ENCODE measurements at places on chromosomes 3 and 15.

GRCh38 chr3:15766406-15766805 lies 31.4 kb downstream of the ANKRD28 start:
- no peak for DNase-seq

DNA sequence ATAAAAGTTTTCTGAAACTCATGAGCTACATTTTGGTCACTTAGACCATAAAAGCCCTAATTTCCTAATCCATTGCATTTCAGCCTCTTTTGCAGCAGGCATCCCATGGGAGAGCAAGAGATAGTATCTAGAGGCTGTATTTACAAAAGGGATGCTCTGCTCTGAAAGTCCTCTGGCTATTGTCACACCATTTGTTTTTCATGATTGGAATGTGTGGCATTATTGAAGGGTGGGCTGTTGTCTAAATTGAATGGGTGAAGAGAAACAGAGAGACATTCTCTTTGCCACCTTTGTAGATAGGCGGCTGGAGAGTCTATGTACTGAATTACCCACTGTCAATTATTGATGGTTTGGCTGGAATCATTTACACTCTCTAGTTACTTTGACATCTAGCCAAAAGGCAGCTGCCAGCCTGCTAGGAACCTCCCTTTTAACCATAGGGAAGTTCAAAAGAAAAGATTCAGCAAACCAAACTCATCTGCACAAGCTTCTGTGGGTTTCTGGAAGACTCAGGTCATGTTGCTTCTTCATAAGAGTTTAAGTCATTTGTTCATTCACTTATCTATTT lies 89.8 kb upstream of the RARB start:
- DNase-seq: peak; percentile 68

DNA sequence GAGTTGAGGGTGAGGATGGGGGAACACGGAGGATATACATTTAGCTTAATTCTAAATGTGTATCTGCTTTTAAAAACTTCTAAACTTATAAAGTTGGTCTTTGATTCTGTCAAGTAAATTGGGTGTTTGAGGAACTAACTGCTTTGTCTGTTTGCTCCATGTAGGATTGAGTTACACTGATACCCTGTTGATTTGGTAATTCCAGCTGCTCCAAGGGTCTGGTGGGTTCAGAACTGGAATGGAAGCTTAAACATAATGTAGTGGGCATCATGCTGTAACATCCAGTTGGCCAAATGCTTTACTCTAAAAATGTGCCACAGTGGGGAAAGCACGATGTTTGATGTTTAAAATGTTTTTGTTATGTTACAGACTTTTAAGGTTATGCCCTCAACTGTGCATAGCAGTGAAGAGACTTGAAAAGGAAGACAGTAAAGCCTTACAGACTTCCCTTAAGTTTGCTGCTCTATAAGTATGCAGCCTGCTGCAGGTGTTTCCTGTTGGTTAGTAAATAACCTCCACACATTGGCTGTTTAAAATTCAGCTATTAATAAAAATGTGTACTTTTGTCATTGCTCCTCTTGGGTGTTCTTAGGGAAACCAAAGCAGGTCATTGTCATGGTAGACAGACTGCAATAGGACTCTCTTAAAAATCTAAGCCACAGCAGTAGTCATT lies 5.9 kb upstream of the EDEM1 start:
- DNase-seq: no peak

DNA sequence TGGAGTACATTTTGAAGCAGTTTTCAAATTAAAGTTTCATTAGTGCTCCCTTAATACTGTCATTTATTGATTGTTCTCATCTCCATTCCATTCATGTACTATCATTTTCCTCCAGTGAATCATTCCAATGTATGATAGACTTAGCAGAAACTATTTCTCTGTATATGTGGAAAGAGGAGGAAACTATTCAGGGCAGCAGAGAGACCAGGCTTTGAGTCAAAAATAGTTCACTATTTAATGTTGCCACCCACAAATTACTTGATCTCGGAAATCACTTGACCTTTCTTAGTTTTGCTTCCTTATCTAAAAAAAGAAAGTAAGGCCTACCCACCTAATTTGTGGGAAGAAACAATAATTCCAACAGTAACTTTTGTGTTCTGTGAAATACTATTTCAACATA lies 610.5 kb upstream of the ZNF385D start:
- DNase-seq: no peak

DNA sequence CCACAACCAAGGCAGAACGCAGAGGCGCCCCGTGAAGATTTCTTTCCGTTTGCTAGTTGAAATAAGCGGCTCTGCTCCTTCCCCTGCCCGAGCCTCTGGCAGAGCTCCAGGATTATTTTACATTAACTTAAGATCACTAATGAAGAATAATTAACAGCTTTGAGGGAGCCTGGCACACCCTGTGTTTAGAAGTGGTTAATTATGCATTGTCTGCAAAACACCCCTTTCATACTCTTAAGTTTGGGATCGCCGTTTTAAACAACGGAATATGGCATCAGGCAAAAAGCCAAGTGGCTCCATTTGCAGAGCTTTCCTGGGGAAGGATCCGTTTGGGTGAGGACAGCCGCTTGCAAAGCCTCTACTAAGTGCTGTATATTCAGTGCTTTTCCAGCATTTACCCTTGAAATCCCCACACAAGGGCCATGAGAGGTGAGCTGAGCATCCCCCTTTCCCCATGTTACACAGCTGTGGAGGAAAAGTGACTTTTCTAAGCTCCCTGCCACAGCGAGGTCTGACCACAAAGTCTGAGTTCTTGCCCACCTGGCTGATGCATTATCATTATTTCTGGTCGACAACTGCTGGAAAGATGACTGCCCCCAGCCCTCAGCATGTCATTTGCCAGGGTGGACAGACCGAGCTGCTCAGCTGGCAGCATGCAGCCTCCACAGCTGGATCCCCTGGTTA lies 33.9 kb downstream of the IQSEC1 start:
- peak; percentile 85 for DNase-seq

GRCh38 chr15:101351736-101352135 lies 56.7 kb upstream of the SNRPA1 start:
- peak; percentile 38 for DNase-seq

DNA sequence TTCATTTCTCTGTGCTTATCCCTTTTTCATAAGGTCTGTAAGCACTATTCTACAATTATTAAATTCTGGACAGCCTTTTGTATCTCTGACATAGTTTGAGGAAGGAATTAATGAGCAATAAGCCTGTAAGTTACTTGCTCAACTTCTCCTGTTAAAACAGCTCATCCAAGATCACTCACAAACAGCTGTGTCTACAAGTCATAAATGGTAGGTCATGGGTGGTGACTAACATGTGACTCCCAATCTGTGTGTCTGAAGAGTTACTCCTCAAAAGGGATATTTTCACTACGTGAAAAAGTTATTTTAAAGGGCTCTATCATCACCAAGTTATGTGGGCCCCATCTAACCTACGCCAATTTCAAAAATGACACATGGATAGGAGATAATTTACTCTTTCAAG lies 145.2 kb upstream of the CBLB start:
- peak; percentile 4 for DNase-seq

DNA sequence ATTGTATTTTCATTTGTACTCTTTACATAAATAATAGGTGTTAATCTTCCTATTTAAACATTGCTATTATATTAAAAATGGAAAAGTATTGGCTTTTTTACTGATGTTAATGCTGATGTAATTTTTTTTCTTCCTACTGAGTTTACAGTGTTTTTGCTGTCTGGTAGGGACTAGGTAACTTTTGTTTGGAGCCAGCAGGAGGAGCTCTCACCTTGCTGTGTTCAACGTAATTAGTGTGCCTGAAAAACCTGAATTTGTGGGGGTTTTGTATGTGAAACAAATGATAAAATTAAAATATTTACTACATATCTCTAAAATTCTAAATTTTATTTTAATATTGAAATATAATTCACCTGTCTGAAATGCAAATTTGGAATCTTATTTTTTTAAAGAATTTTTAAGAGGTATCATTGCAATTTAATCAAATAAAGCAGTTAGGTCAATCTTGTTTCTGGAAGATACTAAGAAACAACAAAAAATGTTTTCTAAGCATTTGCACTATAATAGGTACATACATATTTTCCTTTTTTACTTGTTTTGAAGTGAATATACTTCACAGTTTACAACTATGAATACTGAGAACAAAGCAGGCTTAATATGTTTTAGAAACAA lies 48.8 kb downstream of the EPHA6 start:
- peak; percentile 59 for DNase-seq

- DNase-seq: no peak
Measured at GRCh38 chr3:36701249-36701572, 63.1 kb downstream of the DCLK3 start.

DNA sequence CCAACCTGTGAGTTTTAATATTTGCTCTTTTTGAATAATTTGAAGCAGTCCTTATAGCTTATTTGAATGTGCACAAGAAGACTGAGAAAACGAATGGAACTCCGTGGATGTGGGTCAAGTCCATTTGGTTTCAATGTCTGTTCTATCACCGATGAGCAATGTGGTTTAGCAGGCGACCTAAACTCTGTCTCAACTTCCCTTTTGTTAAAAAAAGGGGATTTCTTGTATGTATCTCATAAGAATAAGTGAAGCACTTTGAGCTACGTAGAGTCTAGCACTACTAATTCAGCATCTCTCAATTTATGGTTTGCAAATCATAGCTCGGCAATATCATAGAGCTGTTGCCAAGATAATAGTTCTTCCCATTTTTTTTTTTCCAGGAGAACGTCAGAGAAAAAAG lies 4.6 kb upstream of the SKIL start:
- DNase-seq: no peak

DNA sequence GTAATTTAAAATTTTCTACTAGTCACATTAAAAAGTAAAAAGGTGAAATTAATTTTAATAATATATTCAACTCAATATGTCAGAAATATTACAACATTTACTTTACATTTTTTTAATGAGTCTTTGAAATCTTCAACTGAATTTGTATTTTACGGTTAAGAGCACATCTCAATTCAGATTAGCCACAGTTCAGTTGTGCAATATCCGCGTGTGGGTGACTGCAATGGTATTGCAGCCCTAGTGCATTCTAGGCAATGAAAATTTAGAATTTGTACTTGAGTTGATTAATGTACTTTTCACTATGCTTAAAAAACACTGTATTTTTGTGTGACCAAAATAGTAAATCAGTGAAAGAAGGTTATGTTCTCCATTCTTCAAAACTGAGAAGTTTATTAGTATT lies 57.3 kb downstream of the CEP63 start:
- no peak for DNase-seq

GRCh38 chr15:31740203-31740602 lies 290.1 kb upstream of the CHRNA7 start:
- peak; percentile 10 for DNase-seq

DNA sequence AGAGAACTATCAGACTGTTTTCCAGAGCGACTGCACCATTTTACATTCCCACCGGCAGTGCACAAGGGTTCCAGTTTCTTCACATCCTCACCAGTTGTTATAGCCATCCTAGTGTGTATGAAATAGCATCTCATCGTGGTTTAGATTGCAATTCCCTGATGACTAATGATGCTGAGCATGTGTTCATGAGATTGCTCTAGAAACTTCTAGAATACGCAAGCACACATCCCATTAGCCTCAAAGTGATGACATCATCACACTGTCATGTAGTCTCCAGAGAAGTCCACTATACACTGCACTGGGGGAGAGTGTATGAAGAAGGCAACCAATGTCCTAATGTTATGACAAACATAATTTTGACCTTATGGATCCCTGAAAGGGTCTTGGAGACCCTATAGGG lies 30.1 kb downstream of the FBLN2 start:
- no peak for DNase-seq

DNA sequence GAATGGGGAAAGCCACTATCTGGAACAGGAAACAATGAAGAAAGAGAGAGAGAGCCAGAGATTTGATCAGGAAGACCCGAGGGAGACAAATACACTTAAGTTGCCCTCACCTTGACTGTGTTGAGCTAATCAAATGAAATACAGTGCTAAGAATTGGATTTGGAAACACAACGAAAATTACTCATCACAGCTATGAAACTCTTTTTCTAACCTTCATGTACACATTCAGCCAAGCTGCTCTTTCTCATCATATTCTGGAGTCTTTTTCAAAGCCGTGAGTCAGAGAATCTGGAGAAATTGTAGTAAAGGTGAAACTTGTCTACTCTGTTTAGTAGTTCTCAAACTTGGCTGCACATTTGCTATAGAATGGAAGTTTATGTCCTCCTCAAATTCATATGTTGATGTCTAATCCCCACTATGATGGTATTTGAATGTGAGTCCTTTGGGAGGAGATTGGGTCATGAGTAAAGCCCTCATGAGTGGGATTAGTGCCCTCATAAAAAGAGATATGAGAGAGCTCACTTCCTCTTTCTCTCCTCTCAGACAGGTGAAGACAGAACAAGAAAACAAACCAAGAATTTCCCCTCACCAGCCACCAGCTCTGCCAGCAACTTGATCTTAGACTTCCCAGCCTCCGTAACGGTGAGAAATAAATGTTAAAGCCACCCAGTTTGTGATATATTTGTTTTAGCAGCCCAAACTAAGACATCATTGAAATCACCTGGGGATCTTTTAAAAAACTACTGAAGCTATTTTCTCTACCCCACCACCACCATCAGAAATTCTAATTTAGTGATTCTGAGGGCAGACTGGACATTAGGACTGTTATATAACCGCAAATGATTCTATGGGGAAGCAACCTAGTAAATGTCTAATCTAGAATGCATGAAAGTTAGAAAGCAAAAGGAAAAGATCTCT lies 143.6 kb upstream of the GRM7 start:
- peak; percentile 8 for DNase-seq

DNA sequence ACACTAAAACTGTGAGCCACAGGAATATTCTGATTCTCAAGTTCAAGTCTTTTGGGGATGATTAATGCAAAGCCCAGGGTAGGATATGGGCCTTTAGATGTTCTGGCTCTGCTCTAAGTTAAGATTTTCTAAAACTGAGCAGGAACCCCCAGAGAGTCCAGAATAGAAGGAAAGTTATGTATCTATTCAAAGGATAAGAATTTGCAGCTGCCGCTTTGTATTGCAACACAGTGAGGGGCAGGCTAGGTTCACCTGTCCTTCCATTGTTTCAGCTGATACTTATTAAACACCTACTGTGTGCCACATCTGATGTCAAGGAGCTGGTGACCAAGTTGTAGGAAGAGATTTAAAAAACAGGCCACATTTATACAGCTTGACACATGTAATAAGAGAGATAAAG lies 290.4 kb downstream of the MAGI1 start:
- DNase-seq: no peak

DNA sequence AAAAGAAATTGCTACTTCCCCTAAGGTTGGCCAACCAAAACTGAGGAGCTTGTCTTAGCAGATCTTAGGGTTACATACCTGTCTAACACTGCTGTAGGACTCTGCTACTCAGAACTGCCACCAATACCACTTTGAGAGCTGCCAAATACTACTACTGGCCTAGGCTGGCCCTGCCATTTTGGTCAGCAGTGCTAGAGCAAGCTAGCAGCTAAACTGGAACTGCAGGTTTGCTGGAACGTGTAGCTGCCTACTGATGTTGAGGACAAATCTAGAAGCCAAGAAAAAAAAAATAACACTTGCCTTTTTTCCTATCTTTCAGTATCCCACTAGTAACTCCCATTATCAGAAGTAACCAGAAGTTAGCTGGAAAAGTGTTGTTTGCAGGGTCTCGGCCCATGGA lies 387.4 kb downstream of the RBMS3 start:
- no peak for DNase-seq

GRCh38 chr15:97989299-97989698 lies 28.8 kb downstream of the ARRDC4 start:
- no peak for DNase-seq

- no peak for DNase-seq
Measured at GRCh38 chr3:72004749-72005292, 219.9 kb upstream of the PROK2 start.
